Hematopoietic multipotent progenitor cell (in vitro differentiated cells): ENCODE measurements at places on chromosomes 7 and 10. TPM values are rescaled to one million over a fixed set of nuclear protein-coding genes. Genes with fewer than 3 reads are reported as not detected.

Gene METTL27
- 0.27 TPM for total RNA-seq

DNA sequence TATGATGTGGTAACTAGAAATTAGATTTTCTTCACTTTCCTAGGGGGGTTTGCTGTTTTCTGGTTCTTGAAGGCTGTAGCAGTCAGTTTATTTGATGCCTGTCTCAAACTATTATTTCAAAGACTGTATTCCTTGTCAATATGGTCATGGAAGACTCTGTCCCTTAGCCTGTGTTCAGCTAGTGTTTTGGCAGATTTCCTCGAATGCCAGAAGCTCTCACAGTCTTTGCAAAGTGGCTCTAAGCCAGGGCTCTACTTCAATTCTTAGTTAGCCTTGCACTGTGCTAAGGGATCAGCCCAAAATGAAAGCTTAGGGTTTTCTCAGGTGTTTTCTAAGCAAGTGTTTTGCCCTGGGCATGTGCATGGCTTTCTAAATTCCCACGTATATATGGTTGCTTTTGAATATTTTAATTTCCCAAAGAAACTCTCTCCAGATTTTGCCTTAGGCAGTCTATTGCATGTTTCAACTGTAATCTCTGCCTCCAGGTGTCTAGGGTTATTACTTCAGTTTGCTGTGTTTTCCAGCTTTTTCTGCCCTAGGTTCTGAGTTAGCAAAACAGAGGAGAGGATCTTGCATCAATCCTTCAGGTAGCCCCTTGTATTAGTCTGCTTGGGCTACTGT lies 7.2 kb upstream of the C1GALT1 start:
- DNase-seq: no peak

DNA sequence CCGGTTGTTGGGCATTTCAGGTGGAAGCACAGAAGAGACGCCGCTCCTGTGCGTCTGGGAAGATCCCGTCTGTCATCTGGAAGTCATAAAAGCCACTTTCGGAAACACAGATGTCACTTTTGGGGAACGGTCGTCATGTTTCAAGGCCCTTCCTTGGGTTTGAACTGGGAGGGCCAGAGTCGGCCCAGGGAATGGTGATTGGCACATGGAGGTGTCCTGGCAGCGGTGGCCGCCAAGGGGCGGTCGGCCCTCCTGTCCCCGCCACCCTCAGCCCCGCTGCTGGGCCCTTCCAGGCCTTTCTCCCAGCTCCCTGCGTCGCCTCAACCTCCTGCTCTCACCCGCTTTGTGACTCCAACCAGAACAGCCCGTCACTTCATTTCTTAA lies 115.2 kb upstream of the SFMBT2 start:
- DNase-seq: no peak

GRCh38 chr7:130350945-130351790 lies 6.6 kb downstream of the CPA5 start:
- no peak for DNase-seq

DNA sequence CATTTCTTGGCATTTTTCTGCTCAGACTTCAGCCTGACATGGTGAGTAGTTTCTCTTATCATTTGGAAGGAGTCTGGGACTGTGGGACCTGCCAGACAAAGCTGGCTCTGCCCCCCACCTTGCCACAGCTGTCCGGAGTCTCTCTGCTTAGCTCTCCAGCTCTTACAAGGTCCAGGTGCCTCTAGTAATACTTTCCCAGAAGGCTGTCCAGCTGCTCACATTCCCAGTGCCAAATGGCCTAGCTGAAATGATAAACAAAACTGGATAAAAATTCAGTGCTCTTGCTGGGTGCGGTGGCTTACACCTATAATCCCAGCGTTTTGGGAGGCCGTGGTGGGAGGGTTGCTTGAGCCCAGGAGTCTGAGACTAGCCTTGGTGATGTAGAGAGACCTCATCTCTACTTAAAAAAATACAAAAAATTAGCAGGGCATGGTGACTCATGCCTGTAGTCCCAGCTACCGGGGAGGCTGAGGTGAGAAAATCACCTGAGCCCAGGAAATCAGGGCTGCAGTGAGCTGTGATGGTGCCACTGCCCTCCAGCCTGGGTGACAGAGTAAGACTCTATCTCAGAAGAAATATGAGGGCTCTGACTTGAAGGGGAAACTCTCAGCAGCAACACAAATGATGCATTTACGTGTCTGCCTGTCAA lies 86.8 kb downstream of the C10orf90 start:
- no peak for DNase-seq

DNA sequence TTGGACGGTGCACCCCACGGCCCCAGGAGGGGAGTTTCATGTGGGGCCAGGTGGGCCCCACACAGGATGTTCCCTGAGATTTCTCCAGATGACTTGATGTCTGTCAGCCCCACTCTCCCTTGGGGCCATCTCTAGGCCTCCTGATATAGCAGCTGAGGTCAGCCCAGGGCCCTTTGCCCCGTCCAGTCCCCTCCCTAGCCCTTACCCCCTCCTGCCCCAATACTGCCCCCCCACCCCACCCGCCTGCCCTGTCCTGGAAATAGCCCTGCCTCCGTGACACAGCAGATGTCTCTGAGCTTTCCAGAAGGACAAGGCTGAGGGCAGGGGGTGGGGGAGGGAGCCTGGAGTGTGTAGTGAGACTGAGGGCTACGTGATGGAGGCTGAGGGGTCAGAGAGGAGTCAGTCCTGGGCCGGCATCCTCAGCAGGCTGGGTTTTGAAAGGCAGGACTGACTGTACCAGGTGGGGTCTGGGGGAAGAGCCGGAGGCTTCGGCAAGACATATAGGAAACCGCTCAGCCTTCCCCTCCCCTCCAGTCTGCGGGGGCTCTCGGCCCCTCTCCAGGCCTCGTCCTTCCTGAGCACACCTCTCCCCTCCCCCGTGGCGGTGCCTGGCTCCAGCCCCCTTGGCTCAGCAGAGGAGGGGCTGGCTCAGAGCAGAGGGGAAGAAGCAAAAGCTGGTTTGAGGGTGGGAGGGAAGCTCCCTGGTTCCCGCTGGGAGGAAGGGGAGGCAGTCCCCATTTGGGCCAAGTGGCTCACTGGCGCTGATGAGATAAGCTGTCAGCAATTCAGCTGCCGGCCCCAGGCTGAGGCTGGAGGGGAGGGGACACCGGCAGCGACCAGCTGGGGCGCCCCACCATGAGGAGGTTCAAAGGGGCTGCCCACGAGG lies 2.0 kb downstream of the FLNC start:
- DNase-seq: no peak

- no peak for DNase-seq
These were observed 322.9 kb upstream of the AKR1E2 start for GRCh38 chr10:4503076-4503475.

DNA sequence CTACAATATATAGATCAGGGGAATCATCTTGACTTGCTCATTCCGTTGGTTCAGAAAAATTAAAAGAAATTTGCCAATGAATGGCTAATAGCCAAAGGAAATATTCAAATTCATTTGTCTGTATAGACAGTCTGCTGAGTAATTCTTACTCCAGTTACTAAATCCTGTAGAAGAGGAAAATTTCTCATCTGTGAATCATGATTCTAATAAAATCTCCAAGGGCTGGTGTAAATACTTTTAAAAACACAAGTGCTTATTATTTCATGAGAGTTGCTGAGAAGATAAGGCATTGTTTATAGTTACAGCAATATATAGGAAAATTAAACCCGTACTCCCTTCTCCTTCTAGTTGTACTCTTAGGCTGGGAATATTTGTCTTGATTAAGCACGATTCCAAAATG lies 53.0 kb downstream of the WNT2 start:
- DNase-seq: no peak

DNA sequence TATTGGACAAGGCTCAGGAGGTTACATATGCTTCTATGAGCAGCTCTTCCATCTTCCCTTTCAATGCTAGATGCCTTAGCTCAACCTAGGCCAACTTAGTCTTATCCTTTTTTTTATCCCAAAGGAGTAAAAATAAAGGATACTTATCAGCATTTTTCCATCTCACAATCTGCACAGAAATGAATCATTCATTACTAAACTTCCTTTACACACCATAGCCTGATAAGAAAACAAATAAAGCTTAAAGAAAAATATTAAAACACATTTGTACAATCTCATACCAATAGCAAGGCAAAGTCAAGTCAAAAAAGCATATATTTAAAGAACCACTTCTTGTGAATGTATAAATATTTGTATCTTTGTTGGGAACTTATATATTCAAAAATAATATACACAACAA lies 407.4 kb downstream of the GRM8 start:
- DNase-seq: no peak
